ENCODE measurements at places on chromosomes 13 and 19. TPM values are rescaled to one million over a fixed set of nuclear protein-coding genes. Genes with fewer than 3 reads are reported as not detected.

GRCh38 chr13:69213396-69213795 lies 894.2 kb upstream of the ATXN8OS start:
- DNase-seq, result no peak

Gene SMAD9
- 0.30 TPM for total RNA-seq

DNA sequence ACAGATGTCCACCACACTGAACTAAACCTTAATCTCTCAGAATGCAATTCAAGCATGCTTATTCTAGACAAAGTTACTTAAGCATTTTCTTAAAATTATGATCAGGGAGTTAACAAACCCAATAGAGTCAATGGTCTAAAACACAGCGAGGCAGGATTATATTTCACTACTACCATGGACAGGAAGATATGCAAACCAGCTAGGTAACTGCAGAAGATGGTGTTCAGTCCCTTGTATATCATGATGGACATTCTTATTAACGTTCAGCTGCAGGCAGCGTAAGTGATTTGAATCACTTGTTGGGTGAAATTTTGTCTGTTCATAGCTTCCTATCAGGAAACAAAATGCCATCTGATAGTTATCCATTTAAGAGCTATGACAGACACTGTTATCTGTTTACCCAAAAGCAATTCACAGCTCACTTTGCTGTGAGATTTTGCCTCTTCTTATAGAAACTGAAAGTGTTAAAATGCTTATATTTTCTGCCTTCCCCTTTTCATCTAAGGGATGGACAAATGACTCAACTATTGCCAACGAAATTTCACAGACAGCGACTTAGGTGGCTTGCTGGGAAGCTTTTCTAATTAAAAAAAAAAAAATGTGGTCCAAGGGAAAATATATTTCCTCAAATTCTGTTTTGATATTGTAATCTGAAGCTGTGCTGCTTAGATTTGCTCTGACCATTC lies 591.9 kb downstream of the DACH1 start:
- DNase-seq, result no peak

- no peak for DNase-seq
Measured at GRCh38 chr13:90375851-90376250, 971.6 kb upstream of the MIR17HG start.

Gene ESD
- total RNA-seq, result 70.2 TPM

DNA sequence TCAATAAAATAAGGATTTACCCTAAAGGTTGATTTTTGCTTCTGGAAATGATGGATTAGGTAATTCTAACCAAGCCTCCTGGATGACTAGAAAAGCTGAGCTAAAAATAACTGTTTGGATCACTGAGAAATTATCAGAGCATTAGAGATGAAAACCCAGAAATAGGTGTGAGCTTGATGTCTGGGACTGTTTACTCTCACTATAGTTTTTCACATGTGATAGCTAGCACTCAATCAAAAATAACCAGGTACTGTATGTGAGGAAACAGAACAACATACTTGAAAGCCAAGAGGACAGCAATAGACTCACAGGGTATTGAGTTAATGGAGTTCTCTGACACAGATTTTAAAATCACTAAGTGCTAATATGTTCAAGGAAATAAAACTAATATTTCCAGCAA lies 9.5 kb downstream of the ZAR1L start:
- no peak for DNase-seq

- no peak for DNase-seq
Measured at GRCh38 chr19:46066471-46066870, 25.7 kb upstream of the IGFL4 start.

Gene IL4I1
- total RNA-seq, result 9.1 TPM

Gene ODAD3
- total RNA-seq, result not detected

DNA sequence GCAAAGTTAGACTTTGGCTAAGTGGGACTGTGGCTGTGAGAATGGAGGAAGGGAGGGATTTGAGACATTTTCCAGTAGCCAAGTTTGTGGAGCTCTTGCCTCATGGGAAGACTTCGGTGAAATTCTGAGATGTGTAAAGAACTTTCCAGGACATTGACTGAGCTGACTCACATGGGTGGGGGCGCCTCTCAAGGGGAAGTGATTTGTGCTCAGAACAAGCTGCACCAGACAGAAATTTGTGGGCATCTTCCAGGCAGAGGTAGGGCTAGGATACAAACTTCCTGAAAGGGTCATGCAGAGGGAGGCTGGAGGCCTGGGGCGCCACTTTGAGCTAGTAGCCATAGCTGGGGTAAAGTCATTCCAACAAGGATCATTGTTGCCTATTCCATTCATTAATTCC lies 9.8 kb upstream of the SIGLEC10 start:
- DNase-seq, result no peak

- DNase-seq, result no peak
Measured at GRCh38 chr13:30819136-30819888, 84.0 kb downstream of the ALOX5AP start.

DNA sequence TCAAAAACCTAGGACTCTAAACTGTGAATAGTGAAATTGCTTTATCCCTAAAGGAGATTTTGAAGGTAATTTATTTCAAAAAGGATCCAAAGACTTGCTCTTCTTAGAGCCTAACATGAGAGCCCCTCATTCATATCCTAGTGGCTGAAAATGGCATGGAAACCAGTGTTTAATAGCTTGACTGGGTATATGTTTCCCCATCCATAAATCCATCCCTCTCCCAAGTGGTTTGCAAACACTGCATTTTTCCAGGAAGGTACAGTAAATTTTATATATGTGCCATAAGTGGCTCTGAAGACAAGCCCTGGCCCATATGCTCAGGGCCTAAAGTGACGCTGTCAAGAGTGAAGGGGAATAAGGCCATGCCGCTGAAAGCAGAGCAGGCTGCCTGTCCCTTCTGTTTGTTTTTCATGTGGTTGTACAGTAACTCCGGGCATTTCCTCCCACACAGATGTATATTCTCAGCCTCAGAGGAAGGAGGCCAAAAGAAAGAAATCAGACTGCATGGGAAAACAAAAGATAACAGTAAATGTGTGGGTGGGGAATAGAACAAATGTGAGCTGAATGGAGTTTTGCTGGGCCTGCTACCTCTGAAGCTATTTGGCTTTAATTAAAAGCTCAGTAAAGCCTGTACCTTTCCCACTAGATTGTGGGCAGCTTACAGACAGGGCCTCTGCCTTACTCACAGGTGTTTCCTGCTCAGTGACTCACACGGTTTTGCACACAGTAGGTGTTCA lies 181.9 kb downstream of the PCDH9 start:
- DNase-seq, result peak; percentile 71

GRCh38 chr19:16330368-16330801 lies 5.8 kb downstream of the KLF2 start:
- DNase-seq, result peak; percentile 98

GRCh38 chr19:3403489-3404323 lies 37.3 kb downstream of the NFIC start:
- peak; percentile 81 for DNase-seq

GRCh38 chr13:22092791-22093560 lies 422.1 kb downstream of the FGF9 start:
- DNase-seq, result peak; percentile 35

DNA sequence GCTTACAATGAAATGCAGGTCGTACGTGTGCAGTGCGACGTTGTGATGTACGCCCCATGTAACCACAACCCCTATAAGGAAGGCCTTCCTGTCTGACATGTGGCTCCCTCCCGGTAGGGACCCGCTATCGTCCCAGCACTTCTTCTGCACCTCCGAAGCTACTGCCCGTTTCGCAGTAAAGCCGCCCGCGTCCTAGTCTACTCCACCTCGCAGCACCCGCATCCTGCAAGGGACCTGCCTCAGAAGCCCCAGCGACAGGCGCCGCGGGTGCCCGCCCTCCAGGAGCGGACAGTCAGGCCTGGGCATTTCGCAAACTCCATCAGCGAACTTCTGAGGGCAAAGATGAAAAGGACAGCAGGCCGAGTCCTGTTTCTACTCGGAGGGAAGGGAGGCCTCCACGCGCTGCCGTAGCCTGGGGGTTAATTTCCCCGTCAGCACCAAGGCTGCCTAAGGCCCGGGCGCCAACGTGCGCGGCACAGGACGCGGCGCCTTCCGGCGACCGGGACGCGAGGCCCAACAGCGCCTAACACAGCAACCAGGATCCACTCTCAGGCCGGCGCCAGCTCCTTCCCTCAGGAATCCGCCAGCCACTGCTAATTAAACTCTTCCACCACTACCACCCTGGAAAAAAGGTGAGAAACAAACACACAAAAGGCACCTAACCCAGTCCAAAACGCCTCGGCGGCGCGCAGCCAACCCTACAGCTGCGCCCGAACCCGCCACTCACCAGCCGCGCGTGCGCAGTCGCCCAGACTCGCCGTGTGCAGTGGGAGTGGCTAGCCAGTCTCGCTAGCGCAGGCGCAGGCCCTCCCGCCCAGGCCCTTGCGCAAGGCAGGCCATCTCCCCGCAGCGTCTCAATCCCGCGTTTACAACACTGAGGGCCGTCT lies at the start of gene EEF1AKMT1:
EEF1AKMT1 (minus strand) TSS at position 768 of the 887 bp plus-strand sequence. CDS start 16,363 bp downstream, outside the sequence.
- peak; percentile 96 for DNase-seq

Gene SPC24
- 54.7 TPM for total RNA-seq

DNA sequence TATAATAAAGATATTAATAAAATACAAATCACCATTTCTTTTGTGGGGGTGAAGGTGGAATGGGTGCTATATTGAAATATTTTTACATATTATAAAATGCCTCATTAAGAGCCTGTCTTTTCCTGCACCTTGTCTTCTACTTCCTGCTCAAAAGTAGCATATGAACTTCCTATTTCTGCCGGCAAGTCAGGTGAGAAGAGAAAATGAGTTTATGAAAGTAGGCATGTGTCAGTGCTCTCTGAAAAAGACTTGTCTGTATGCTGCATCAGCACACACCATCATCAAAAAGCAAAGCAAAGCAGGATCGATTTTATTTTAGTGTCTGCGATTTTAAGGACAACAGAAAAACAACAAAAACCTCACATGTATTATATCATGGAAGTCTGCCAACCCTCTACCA lies 114.2 kb downstream of the RAP2A start:
- no peak for DNase-seq

DNA sequence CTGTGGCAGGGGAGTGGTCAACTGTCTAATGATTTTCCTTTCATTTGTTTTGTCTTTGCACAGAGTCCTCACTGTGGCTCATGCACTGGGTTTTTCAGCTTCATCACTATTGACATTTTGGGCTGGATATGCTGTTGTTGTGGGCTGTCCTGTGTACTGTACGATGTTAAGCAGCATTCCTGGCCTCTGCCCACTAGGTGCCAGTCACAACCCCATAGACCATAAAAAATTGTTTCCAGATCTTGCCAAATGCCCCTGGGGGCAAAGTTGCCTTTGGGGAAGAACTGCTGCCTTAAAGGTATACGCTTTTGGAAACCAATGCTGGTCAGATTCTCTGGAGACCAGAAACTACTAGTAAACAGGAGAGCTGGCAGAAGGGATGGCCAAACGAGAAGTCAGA lies 310.4 kb downstream of the SPRY2 start:
- peak; percentile 43 for DNase-seq

Gene EEF2
- total RNA-seq, result 1,288 TPM

- DNase-seq, result no peak
Measured at GRCh38 chr19:33407716-33408115, 34.2 kb downstream of the CEBPG start.

Gene CEACAM19
- total RNA-seq, result 0.23 TPM

- no peak for DNase-seq
Measured at GRCh38 chr13:25165663-25166062, 6.4 kb downstream of the AMER2 start.

DNA sequence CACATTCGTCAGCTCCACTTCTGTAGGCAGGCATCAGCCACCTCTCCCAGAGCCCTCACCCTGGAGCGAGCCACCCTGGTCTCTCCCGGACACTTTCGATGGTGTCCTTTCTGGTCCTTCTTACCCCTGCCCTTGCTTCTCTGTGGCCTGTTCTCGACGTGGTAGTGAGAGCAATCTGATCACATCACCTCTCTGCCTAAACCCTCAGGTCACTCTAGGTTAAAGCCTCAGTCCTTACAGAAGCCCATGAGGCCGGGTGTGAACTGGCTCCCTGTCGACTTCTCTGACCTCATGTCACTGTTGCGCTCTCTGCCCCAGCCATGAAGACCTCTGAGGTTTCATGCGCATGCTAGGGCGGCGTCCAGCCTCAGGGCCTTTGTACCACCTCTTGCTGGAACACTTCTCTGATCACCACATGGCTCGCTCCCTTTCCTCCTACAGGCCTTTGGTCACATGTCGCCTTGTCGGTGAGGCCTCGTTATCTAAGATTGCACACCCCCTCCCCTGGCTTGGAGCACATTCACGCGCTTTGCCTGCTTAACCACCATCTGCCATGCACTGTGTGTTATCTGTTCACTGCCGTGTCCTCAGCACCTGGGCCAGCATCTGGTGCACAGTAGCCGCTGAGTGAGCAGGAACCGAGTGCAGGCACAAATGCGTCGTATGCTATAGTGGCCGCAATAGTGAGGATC lies 101.5 kb downstream of the DPF1 start:
- DNase-seq, result no peak

DNA sequence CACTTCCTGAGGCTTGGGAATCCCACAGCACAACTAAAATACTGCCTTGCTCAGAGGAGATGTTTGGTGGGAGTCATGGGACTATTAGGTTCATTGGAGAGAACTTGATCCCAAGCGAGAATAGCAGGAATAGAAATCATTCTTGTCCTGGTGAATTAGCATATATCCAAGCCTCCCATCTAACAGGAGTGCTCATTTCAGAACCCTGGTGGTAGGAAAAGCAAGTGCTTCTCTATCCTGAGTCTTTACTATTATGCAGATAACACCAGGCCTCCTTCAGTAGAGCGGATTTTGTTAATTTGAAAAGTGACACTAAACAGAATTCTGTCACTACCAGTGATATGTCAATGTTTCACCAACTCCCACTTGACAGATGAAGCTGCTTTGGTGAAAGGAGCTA lies 199.5 kb downstream of the ATP8A2 start:
- DNase-seq, result no peak

DNA sequence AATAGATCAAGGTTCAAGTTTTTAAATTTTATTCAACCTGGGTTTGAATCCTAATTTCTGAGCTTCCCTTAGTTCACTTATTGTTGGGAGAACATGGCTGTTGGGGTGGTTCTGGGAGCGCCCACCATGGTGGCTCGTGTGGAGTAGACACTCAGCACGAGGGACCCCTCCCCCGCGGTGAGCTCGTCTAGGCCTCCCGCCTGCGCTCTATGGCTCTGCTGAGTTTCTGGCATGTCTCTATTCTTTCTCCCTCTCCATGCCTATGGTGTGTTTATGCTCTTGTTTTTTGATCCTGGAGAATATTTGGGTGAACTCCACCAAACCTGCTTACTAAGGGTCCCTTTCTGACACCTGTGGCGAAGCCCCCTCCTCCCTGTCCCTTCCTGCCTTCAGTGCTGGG lies 1.6 kb upstream of the EPN1 start:
- no peak for DNase-seq

DNA sequence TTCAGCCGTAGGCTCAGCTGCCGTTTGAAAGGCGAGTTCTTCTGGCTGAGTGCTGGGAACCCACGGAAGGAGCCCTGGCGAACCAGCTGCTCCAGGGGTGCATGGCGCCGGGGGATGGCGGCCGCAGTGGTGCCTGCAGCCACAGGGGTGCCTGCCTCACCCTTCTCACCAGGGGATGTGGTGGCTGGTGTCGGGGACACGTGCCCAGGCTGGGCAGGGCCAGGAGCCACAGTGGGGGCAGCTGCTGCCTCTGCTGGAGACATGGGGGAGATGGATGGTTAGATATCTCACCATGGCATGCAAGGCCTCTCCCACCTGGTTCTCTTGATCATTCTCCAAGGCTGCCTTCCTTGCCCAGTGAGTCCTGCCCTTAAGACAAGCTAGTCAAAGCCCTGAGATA lies 17.1 kb downstream of the NUMBL start:
- DNase-seq, result no peak

Data from Daoy (cell line).